NCI-H1930 (cell line): ENCODE measurements at places on chromosomes 3 and 15.

DNA sequence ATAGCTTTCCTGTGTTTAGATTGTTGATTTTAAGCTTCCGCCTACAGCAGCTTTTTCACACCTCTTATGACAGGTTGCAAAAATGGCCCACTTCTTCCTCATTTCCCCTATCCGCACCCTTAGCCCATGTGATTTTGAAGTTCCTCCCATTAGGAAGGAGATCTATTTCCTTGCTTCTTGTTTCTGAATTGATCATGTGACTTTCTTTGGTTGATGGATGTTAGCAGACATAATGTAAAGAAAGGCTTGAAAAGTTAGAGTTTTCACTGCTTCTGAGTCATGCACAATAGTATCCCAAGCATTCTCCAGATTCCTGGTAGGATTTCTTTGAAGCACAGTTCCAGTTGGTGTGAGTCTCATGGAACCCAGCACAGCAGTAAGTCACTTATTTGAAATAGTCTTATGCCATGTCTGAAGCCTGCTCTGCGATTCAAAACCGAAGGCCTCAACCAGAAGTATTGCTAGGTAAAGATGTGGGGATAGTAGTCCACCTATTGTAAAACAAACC is 76.6 kb downstream of the EDEM1 start:
- no peak for DNase-seq

DNA sequence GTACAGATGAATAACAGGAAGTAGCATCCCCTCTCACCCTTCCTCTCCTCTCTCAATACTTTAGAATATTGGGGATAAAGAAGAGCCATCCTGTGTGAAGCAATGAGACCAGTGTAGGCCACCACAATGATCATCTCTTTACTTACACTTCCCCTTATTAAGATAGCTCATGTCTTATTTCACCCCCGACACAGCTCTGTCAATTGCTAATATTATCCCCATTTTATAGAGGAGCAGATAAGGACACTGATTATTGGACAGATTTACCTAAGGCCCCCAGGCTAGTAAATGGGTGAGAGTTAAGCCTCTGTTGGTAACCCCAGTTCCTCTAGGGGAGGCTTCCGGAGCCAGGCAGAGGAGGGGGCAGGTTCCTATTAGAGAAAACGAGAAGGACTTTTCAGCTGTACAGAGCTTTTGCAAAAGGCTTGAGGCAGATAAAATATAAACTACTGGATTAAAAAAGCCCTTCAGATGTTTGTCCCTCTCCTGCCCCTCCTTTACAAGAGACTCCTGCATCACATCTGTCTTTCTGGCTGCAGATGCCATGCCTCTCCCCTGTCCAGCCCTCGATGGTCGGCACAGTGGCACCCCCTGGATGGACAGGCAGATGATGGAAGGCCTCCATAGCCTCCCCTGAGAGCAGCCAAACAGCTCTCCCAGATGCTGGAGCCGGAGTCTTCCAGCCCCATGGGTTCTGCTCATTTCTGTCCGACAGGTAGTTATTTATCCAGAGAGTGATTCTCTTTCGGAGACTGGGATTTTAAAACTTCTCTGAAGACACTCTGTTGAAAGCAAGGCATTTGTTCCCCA is 49.4 kb upstream of the LCTL start:
- no peak for DNase-seq

- DNase-seq = no peak
These were observed 9.5 kb upstream of the DPPA4 start for GRCh38 chr3:109346770-109347295.

- DNase-seq = no peak
These were observed 32.7 kb upstream of the OSTN start for GRCh38 chr3:191166368-191166767.

DNA sequence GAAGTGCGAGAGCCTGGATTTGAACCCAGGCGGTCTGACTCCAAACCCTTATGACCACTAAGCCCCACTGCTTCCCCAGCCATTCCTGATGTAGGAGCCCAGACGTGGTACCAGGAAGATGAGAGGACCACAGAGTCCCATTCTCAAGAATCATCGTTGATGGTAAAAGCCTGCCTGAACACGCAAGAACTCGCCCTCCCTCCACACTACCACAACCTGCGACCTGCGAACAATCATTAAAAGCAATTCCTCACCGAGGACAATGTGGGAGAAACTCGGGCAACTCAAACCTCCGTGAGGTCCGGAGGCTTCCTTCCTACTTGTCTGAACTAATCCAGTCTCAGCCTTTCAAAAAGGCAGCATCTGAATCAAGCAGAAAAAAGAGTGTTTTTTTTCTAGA is 10.3 kb downstream of the MAGI1 start:
- DNase-seq = no peak

- no peak for DNase-seq
These were observed 14.1 kb downstream of the MYLK start for GRCh38 chr3:123870033-123870432.

DNA sequence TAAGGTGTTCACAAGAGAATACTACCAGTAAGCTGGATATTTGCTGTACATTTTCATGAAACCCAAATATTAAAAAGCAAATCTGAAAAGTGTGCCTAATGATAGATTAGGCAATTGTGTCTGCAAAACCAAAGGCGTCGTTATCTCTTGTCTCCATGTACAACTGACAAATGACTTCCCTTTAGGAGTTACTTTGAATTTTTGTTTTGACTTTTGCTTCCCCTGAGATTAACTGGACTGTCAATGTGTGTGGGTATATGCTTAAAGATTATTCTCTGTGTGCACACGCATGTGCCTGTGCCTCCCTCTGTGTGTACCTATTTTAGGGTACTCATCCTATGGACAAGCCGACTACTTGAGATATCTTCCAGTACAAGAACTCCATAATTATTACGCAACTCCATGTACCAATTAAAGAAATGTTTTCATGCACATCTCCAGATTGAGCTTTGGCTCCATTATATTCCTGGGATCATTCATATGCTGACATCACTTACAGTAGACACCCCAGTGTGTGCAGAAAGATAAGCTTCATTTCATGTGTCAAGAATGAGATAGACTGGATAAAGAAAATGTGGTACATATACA is 431.2 kb upstream of the ADAMTS9 start:
- DNase-seq = no peak

DNA sequence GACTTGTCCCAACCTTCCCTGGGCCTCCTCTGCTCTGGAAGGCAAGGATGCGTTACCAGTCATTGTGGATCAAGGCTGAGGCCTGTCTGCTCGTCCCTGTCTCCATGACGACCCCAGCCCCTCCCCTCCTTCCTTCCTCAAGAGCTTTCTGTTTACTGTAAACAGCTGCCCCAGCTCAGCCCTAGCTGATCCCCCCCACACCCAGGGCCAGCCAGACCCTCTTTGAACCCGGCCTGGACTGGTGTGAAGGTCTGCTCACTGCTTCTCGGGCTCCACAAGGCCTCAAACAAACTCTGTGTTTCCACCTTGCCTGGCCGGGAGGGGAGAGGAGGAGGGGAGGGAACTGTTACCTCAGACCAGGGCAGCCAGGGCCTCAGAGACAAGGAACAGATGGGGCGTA is 16.9 kb downstream of the VPS18 start:
- DNase-seq = no peak

DNA sequence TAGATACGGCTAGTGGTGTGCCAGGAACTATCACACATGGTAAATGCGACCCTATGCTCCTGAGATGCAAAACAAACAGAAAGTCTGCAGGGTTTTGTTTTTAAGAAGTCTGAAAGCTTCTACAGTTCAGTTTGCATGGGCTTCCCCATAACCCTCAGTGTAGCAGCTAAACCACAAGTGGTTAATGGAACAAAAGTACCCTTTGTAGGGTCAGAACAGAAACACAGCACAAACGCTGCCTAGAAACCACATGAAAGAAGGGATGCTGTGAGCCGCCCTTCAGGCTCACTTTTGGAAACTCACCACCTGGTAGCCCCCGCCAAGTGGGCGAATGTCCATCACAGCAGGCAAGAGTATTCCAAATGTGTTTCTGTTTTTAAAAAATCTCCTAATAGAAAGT is 46.2 kb downstream of the CTDSPL start:
- DNase-seq = no peak

GRCh38 chr3:64651303-64651702 is 36.5 kb downstream of the ADAMTS9 start:
- DNase-seq = no peak

DNA sequence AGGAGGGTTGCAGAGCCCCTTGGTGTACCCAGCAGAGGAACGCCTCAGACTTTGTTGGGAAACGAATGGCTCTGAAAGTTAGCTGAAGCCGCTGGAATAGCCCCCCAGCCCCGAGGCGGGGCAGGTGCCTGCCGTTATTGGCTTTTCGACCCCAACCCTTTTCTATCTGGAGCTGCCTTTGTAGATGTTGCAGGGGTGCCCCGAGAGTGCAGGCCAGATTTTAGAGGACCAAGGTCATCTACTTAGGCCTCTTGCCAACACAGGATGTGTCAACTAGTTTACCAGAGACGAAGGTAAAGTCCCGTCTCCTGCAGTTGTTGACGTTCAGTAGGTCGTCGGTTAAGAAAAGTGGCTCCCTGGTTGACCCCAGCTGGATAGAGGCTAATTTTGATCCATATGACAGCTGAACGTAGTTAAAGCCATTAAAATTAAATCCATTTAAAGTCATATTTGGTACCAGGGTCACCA is 579 bp upstream of the UBE3A start:
- no peak for DNase-seq

GRCh38 chr3:120451272-120451761 is 525 bp upstream of the FSTL1 start:
- DNase-seq = no peak

DNA sequence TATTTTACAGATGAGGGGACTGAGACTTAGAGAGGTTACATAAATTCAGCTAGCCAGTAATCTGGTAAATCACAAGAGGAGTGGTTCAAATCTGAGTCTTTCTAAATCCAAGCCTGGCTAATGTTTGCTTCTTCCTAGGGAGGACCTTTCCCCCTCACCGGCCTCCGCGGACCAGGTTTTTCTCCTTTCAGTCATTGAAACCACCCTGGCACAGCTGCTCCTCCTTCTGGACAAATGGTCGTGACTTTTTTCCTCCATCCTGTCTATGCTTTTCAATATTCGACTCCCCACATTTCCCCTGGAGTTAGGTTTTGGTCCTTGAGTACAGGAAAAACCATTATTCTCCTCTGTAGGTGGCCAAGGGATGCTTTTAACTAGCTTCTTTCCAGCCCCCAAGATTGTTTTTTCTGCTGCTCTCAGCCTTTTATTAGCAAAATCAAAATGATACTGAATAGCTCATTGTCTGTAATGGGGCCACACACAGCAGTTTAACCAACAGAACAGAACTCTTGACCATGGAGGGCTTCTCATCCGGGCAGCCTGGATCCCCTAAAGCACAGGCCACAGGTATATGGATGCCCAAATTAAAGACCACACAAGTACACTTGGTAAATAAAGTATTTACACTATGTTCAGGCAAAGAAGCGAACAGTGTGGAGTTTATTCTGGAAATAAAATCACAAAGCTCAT is 85.9 kb upstream of the KLHL25 start:
- DNase-seq = no peak

GRCh38 chr3:98655666-98656065 is 62.3 kb upstream of the CPOX start:
- DNase-seq = no peak

DNA sequence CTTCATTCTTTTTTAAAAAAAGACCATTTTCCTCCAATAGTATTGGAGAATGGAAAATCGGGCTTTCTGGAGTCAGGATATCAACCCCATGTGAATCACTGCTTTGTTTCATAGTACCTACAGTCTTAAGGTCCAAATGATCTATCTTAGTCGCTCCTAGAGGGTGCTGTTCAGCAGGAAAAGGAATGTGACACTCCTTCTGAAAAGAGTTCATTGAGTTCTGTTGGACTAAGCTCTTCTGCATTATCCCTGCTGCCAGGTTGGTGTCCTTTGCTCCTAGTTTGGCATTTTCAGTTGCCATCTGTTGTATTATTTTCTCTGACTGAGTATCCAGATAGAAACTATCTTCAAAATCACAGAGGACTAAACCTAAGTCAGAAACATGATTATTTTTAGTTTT is 57.2 kb downstream of the POLQ start:
- no peak for DNase-seq

GRCh38 chr3:5430701-5431100 is 243.2 kb downstream of the EDEM1 start:
- DNase-seq = no peak

DNA sequence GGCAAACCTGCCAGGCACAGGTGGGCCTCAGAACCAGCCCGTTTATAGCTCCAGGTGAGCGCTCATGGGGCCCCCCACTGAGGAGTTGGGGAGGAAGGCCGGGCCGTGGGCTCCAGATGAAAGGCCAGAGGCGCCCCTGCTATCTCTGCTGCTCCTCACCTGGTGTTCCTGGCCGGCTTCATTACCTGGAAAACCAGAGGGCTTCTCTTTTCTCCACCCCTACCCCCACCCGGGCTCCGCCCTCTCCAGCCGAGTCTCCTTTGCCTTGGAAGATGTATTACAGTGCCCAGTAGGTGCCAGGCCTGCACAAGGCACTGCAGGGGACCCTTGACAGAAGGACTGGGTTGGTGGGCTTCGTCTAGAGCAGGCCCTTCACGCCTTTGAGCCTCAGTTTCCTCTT is 111.4 kb downstream of the WNT7A start:
- DNase-seq = no peak

- DNase-seq = no peak
These were observed 26.4 kb upstream of the APEH start for GRCh38 chr3:49647741-49648140.

DNA sequence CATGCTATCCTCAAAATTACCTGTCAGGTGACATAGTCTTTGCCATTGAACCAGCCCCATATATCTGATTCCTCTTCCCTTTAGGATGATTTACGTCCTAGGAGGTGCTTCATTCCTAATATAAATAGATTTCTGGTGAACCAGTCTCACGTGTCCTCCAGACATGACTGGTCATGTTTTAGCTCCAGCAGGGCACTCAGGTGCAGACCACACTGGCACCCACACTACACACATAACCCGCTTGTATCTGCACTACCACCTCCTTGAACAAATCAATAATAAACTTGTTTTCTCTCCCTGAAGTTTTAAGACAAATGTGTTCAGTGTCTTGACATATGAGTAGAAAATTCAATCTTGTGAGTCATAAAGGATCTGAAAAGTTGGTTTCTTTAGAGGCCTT is 155.5 kb downstream of the GOLIM4 start:
- DNase-seq = no peak

GRCh38 chr15:68206711-68207151 is 1.6 kb upstream of the CALML4 start:
- DNase-seq = no peak

- DNase-seq = no peak
These were observed 23.4 kb upstream of the GALNT15 start for GRCh38 chr3:16151109-16151508.

GRCh38 chr3:119637679-119638477 is 22.5 kb downstream of the POPDC2 start:
- no peak for DNase-seq

DNA sequence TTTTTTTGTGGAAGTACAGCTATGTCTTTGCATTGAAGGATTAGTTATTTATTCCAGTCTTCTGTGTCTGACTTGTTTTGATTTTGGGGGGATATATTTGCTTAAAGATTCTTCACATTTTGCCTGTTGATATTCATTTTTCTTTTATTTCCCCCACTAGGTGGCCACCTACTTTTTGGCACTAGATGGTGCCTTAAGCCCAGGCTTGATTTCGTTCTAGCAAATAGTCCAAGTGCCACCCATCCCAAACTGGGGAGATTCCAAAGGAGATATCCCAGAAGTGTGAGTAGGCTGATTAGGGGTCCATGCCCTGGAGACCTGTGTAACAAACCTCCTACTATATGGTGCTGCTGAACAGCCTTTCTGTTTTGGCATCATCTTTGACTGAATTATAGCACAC is 80.0 kb upstream of the SPATA16 start:
- DNase-seq = no peak

GRCh38 chr3:62888180-62888579 is 13.0 kb upstream of the CADPS start:
- DNase-seq = no peak
